ENCODE measurements at places on chromosomes 4 and X.

- H3K27me3 ChIP-seq: no peaks in the 10 kb centered on the region
- H3K4me1 ChIP-seq: no peaks in the 10 kb centered on the region
- no peak for ATAC-seq
- no peaks in the 10 kb centered on the region for H3K36me3 ChIP-seq
- no peak overlapping the region for H3K27ac ChIP-seq
Measured at GRCh38 chrX:70398899-70399298, 24.2 kb upstream of the GDPD2 start.

DNA sequence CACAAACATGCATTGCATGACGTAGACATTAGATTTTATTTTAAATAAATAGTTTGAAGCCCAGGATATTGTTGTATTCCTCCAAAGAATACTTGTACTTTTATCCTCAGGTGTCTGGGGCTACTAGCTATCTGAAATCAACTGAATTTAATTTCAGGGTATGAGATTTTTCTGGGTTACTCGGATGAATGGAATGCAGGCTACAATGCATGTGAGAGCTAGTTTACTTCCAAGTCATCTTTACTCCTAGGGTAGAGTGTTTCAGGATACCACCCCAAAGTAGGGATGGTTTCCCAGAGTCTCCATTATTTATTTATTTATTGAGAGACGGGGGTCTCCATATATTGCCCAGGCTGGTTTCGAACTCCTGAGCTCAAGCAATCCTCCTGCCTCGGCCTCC is 66.4 kb downstream of the HPRT1 start:
- H3K4me1 ChIP-seq: no peaks in the 10 kb centered on the region
- no peak overlapping the region for H3K4me3 ChIP-seq
- no peak overlapping the region for H3K27ac ChIP-seq
- ATAC-seq: no peak

- H3K36me3 ChIP-seq: no peaks in the 10 kb centered on the region
- H3K4me1 ChIP-seq: peaks cover 1% of the 10 kb centered on the region
- no peak overlapping the region for H3K4me3 ChIP-seq
- no peaks in the 10 kb centered on the region for H3K27me3 ChIP-seq
- no peak overlapping the region for H3K27ac ChIP-seq
- ATAC-seq: no peak
Measured at GRCh38 chrX:9204560-9204959, 170.6 kb upstream of the FAM9B start.

- no peaks in the 10 kb centered on the region for H3K36me3 ChIP-seq
- no peak for ATAC-seq
- no peak overlapping the region for H3K4me3 ChIP-seq
- H3K4me1 ChIP-seq: no peaks in the 10 kb centered on the region
Measured at GRCh38 chrX:132692066-132692465, 203.2 kb upstream of the MBNL3 start.

GRCh38 chr4:155809835-155810234 is 51.0 kb downstream of the GUCY1B1 start:
- no peaks in the 10 kb centered on the region for H3K4me1 ChIP-seq
- peak; percentile 68 for ATAC-seq
- no peaks in the 10 kb centered on the region for H3K36me3 ChIP-seq
- H3K4me3 ChIP-seq: no peak overlapping the region

- H3K4me1 ChIP-seq: no peaks in the 10 kb centered on the region
- no peak for ATAC-seq
- H3K27me3 ChIP-seq: no peaks in the 10 kb centered on the region
- no peaks in the 10 kb centered on the region for H3K36me3 ChIP-seq
- H3K4me3 ChIP-seq: no peak overlapping the region
Measured at GRCh38 chr4:165787516-165788274, 85.3 kb upstream of the TLL1 start.

GRCh38 chr4:185881430-185881829 is 69.4 kb upstream of the SORBS2 start:
- H3K27ac ChIP-seq: no peak overlapping the region
- H3K4me3 ChIP-seq: no peak overlapping the region
- no peaks in the 10 kb centered on the region for H3K4me1 ChIP-seq

DNA sequence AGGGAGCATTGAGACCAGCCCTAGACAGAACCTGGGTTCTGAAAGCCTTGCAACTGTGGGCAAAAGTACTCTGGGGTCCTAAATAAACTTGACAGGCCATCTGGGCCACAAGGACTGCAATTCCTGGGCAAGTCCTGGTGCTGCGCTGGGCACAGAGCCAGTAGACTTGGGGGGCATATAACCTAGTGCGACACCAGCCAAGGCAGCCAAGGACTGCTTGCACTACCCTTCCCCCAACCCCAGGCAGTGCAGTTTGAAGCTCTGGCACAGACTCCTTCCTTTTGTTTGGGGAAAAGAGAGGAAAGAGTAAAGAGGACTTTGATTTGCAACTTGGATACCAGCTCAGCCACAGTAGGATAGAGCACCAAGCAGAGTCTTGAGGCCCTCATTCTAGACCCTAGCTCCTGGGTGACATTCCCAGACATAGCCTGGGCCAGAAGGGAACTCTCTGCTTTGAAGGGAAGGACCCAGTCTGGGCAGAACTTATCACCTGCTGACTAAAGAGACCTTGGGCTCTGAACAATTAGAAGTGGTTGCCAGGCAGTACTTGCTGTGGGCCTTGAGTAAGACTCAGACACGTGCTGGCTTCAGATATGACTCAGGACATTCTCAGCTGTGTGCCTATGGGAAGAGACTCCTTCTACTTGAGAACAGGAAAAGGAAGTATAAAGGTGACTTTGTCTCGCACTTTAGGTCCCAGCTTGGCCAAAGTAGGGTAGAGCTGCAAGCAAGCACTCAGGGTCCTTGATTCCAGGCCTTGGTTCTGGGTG is 522.8 kb downstream of the GLUD2 start:
- no peak for ATAC-seq
- H3K27ac ChIP-seq: no peak overlapping the region
- no peaks in the 10 kb centered on the region for H3K27me3 ChIP-seq
- H3K36me3 ChIP-seq: no peaks in the 10 kb centered on the region

DNA sequence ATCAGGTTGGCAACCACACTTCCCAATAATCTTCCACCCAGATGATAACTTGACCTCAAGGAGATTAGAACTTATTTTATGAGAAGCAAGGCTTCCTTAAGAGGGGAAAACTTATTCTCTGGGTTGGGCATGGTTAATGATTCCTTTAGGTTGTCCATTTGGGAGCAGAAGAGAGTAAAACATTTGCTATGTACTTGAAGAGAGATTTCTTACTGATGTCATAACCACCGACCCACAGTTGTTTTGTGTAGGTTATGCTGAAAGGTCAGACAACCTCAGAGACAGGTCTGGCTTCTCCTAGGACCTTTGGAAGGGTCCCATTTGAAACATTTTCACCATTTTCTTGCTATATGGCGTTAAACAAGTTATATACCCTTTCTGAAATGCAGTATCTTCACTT is 56.1 kb downstream of the FAM114A1 start:
- no peak for ATAC-seq
- H3K4me3 ChIP-seq: no peak overlapping the region
- H3K27ac ChIP-seq: no peak overlapping the region
- no peaks in the 10 kb centered on the region for H3K27me3 ChIP-seq
- H3K4me1 ChIP-seq: peaks cover 7% of the 10 kb centered on the region

GRCh38 chr4:113943863-113944262 is 35.6 kb downstream of the ARSJ start:
- no peaks in the 10 kb centered on the region for H3K36me3 ChIP-seq
- H3K27me3 ChIP-seq: no peaks in the 10 kb centered on the region
- H3K27ac ChIP-seq: no peak overlapping the region
- H3K4me1 ChIP-seq: no peaks in the 10 kb centered on the region
- ATAC-seq: no peak

GRCh38 chrX:18461431-18461830 is 36.0 kb downstream of the CDKL5 start:
- no peaks in the 10 kb centered on the region for H3K27me3 ChIP-seq
- H3K4me1 ChIP-seq: peaks cover 10% of the 10 kb centered on the region
- ATAC-seq: no peak
- H3K27ac ChIP-seq: no peak overlapping the region
- no peak overlapping the region for H3K4me3 ChIP-seq

- H3K4me3 ChIP-seq: no peak overlapping the region
- H3K27ac ChIP-seq: no peak overlapping the region
- H3K4me1 ChIP-seq: peaks cover 54% of the 10 kb centered on the region
- H3K27me3 ChIP-seq: no peaks in the 10 kb centered on the region
Measured at GRCh38 chrX:150570512-150570911, 2.1 kb downstream of the MTM1 start.

DNA sequence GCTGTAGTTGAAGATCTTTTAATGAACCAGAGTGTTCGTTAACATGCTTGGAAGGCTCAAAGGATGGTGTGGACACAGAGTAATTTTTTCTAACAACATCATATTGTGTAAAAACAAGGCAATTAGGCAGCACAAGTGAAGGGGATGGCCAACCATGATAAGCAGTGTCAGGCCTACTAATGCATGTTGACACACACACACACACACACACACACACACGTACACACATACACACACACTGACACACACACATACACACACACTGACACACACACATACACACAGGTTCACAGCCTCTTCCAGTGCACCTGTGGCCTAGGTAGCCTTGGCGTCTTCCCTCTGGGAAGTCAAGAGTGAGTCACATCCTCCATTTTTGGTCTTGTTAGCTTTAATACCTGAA is at the start of gene SUPT20HL1:
TSS of gene SUPT20HL1 (plus strand) at position 368 of the 400 bp plus-strand sequence. CDS start 2,122 bp downstream, outside the sequence.
- ATAC-seq: no peak
- H3K4me3 ChIP-seq: no peak within 1 kb of the TSS

- H3K4me1 ChIP-seq: peaks cover 15% of the 10 kb centered on the region
- no peaks in the 10 kb centered on the region for H3K27me3 ChIP-seq
- no peak for ATAC-seq
- H3K4me3 ChIP-seq: no peak overlapping the region
- peaks cover 46% of the 10 kb centered on the region for H3K36me3 ChIP-seq
- peak overlapping the region; percentile 68 for H3K27ac ChIP-seq
Measured at GRCh38 chr4:85953651-85954018, 406.2 kb downstream of the MAPK10 start.

- ATAC-seq: peak; percentile 68
Measured at GRCh38 chr4:113761620-113762185, at the start of gene CAMK2D. Gene CAMK2D (minus strand): TSS chr4:113761738. CDS start chr4:113761068, 670 bp downstream.

DNA sequence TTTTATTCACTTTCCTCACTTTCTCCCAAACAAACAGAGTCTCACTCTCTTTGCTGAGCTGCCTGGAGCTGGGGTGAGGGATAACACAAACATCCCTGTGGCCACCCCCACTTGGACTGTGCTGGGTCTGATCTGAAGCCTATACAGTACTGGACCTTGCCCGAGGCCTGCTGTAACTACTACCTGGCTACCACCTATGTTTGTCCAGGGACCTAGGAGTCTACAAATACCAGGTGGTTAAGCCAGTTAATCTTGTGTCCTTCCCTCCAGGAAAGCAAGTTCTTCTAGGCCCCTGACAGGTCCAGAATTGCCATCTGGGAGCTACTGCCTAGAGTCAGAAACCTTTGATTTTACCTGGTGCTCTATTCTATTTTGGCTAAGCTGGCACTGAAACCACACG is 87.3 kb downstream of the RTL3 start:
- no peaks in the 10 kb centered on the region for H3K4me1 ChIP-seq
- no peaks in the 10 kb centered on the region for H3K36me3 ChIP-seq
- H3K4me3 ChIP-seq: no peak overlapping the region
- H3K27me3 ChIP-seq: no peaks in the 10 kb centered on the region
- no peak for ATAC-seq

GRCh38 chr4:31078661-31079060 is 358.5 kb downstream of the PCDH7 start:
- H3K4me1 ChIP-seq: no peaks in the 10 kb centered on the region
- H3K4me3 ChIP-seq: no peak overlapping the region
- no peaks in the 10 kb centered on the region for H3K27me3 ChIP-seq
- H3K36me3 ChIP-seq: no peaks in the 10 kb centered on the region

- no peaks in the 10 kb centered on the region for H3K36me3 ChIP-seq
- H3K4me1 ChIP-seq: no peaks in the 10 kb centered on the region
- no peak for ATAC-seq
- no peak overlapping the region for H3K27ac ChIP-seq
Measured at GRCh38 chr4:186999686-187000085, 276.0 kb upstream of the FAT1 start.

- H3K27me3 ChIP-seq: no peaks in the 10 kb centered on the region
- peaks cover 37% of the 10 kb centered on the region for H3K4me1 ChIP-seq
- peak overlapping the region; percentile 24 for H3K27ac ChIP-seq
- ATAC-seq: peak; percentile 98
- peaks cover 7% of the 10 kb centered on the region for H3K36me3 ChIP-seq
Measured at GRCh38 chrX:41720125-41720779, 3.7 kb upstream of the GPR82 start.

DNA sequence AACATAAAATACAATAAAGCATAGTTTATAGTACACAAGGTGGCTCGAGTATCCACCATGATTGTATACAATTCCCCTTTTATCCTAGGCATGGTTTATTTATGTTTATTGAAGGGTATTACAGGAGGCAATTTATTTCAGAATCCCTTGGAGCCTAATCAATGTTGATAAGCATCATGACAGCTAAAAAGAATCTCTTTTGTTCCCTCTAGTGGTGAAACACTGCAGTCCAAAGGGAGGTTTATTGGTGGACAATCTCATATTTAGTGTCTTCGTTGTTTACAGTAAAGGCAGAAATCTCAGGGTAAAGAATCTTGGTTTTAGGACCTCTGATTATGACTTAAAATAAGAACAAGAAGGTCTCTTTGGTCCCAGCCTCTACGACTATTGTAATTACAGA is 1712.5 kb downstream of the C4orf33 start:
- no peak overlapping the region for H3K4me3 ChIP-seq
- no peaks in the 10 kb centered on the region for H3K4me1 ChIP-seq
- no peak for ATAC-seq
- H3K27ac ChIP-seq: no peak overlapping the region
- H3K36me3 ChIP-seq: no peaks in the 10 kb centered on the region

DNA sequence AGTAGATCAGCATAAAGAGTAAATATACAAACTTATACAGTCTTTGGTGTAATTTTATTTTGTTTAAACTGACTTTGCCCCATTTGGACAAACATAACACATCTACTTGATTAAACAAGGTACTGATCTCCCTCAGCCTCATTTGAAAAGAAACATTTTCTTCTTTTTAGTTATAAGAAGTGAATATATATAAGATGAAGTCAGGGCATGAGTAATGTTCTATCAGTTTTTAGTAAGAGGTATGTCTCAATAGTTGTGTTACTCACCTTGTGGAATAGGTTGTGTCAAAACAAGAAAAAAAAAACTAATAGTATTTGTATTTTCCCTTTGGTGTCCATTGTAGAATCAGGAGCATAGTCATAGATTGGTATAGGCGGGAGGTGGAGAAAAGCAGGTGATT is 327.4 kb downstream of the RPA4 start:
- no peaks in the 10 kb centered on the region for H3K27me3 ChIP-seq
- H3K4me3 ChIP-seq: no peak overlapping the region
- H3K27ac ChIP-seq: no peak overlapping the region
- H3K36me3 ChIP-seq: no peaks in the 10 kb centered on the region
- no peaks in the 10 kb centered on the region for H3K4me1 ChIP-seq
- no peak for ATAC-seq

- no peak overlapping the region for H3K4me3 ChIP-seq
- ATAC-seq: no peak
- peaks cover 22% of the 10 kb centered on the region for H3K27me3 ChIP-seq
- no peaks in the 10 kb centered on the region for H3K36me3 ChIP-seq
- no peaks in the 10 kb centered on the region for H3K4me1 ChIP-seq
- H3K27ac ChIP-seq: no peak overlapping the region
Measured at GRCh38 chr4:138870737-138871554, 144.6 kb upstream of the NOCT start.

GRCh38 chr4:122313006-122313646 is 65.7 kb upstream of the ADAD1 start:
- no peak overlapping the region for H3K27ac ChIP-seq
- peaks cover 33% of the 10 kb centered on the region for H3K36me3 ChIP-seq
- H3K4me3 ChIP-seq: no peak overlapping the region
- no peak for ATAC-seq
